ENCODE measurements at places on chromosomes 4 and X.

DNA sequence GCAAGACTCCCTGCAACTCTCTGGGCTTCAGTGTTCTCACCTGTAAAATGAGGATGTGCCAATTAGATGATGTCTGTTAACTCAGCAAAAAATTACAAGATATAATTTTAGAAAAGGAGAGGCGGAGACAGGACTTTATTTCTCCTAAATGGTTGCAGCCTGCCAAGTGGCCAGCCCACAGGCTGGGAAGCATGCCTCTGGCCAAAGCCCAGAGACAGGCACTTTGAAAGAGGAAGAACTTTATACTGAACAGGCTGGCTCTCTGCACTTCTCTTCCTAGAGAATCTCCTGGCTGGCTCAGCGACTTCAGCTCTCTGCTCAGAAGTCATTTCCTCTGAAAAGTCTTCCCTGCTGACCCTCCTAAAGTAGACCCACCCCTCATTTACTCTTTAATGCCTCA lies 3.7 kb downstream of the PRDM5 start:
- DNase-seq, result no peak

- no peak for DNase-seq
These were observed 17.3 kb upstream of the SEL1L3 start for GRCh38 chr4:25879991-25880651.

DNA sequence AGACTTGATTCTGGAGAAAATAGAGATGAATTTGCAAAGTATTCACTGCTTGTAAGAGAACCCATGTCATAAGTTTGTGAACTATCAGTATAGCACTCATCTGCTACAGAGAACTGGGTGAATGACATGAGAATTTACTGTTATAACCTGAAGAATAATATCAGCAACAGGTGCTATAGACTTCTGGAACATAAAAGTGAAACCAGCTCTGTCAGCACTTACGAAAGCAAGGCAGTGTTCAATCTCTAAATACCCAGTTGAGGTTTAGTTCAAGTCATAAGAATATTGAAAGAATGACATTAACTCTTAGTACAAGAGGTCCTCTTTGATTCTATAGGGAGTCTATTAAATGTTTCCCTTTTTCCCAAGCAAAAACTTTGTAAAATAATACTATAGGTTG lies 232.9 kb upstream of the ANKRD50 start:
- DNase-seq, result no peak

DNA sequence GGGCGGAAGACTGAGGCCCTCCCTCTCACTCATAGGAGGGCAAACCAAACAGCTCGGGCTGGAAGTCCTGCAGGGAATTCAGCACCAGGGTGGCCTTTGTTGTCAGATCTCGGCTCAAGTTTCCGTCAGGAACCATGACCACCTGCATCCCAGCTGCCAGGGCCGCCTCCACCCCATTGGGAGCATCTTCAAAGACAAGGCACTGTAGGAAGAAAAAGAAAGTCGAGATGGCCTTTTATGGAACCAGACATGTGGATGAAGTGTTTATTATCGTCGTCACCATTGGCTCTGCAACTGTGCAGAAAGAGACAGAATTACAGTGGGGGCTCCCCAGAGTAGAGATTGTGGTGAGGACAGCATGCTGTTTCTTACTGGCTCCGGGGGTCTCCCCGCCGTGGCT lies 97.2 kb upstream of the STS start:
- no peak for DNase-seq

DNA sequence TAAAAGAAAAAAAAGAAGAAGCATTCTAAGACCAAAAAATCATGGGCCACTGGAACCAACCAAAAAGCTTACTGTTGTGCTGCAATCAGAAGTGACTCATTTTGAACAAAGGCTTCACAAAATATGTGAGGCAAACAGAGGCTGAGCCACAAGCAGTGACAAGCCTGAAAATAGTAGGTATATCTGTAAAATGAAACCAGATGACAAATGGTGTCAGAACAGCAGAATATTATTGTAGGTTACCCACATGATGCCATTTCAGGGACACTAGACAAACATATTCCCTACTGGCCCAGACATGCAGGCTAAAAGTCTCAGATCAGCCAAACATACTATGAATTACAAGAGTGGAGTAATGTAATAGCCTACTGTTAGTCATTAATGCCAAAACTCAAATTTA lies 1301.8 kb upstream of the DIAPH2 start:
- DNase-seq, result no peak

- DNase-seq, result no peak
These were observed 9.8 kb downstream of the NDNF start for GRCh38 chr4:121062521-121062920.

- DNase-seq, result no peak
These were observed 247.3 kb downstream of the PARM1 start for GRCh38 chr4:75180217-75180616.
